ENCODE measurements at places on chromosomes 5 and 9.

DNA sequence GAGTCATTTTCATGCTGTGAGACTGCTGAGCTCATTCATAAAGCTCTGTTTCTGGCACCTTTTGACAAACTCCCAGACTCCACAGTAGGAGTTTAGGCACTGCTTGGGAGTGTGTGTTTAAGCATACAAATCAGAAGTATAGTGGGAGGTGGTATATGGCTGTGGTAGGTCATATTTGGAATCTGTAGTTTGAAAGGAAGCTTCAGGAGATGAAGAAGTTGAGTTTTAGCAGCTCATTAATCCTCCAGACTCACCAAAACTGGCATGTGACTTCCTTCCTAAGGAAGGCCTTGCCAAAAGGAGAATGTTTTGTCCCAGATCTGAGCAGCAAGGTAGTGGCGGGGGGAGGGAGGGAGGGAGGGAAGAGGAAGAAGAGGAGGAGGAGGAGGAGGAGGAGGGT lies 52.8 kb downstream of the SAXO1 start:
- DNase-seq = no peak

DNA sequence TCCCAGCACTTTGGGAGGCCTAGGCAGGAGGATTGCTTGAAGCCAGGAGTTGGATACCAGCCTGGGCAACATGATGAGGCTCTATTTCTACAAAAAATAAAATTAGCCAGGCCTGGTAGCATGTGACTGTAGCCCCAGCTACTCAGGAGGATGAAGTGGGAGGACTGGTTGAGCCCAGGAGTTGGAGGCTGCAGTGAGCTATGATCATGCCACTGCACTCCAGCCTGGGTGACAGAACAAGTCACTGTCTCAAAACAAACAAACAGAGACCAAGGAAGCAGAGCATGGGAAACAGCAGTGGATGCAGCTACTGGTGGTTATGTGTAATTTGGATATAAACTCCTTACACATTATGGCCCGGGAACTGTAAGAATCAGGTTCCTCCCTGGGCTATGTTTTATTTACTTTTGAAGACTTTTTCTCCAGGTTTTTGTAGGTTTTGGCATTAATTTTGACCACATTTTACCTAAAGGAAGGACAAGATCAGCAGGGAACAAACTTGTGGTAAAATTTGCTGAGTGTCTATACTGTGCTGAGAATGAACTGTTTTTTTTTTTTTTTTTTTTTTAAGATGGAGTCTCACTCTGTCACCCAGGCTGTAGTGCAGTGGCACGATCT lies 8.3 kb downstream of the KIF2A start:
- DNase-seq = no peak

DNA sequence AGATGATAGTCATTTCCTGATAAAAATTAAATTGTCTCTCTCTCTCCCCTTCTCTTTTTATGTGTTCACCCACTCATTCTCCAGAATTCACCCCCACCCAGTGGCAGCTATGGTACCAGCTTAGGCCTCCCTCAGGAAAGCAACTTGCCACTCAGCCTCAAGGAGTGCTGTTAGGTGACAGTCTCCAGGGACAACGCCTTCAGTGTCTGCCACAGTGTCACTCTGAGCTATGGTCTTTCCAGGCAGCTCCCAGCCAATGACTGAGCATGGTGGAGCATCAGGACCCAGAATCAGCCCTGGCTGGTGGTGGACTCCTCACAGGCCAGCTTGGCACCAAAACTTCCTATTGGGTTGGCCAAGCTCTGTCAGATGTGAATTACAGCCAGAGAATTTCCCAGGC lies 140.9 kb upstream of the PIK3R1 start:
- no peak for DNase-seq

GRCh38 chr9:98363644-98364043 lies 108.2 kb upstream of the TBC1D2 start:
- no peak for DNase-seq

DNA sequence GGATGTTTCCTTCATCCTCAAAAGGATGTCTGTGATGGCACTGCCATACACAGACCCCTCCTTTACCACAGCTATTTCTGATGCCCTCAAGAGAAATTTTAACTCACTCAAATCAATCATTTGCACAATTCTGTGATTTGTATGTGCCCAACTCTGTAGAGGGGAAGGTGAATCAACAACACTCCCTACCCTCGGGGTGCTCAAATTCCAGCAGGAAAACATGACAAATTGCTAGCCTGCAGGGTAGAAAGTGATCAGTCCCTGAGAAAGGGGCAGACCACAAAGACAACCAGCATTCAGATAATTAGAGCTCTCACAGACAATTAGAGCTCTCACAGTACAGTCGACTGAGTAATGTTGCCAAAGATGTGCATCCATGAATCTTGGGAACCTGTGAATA lies 45.3 kb upstream of the FOXE1 start:
- DNase-seq = no peak

GRCh38 chr5:35319333-35320002 lies 89.2 kb upstream of the PRLR start:
- peak; percentile 64 for DNase-seq

DNA sequence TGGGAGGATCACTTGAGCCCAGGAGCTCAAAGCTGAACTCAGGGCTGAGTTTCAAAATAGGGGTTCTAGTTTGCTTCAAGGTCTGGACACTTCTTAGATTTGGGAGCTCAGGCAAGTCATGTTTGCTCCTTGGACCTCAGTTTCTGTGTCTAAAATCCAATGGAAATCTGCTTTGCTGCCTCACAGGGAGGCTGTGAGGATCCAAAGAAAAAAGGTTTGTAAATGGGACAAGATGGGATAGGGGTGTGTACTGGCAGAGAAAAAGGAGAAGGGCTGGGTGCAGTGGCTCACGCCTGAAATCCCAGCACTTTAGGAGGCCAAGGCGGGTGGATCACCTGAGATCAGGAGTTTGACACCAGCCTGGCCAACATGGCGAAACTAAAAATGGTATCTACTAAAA lies 39.6 kb upstream of the SH3PXD2B start:
- no peak for DNase-seq

GRCh38 chr5:135397084-135397483 lies 1.9 kb downstream of the MACROH2A1 start:
- DNase-seq = no peak

DNA sequence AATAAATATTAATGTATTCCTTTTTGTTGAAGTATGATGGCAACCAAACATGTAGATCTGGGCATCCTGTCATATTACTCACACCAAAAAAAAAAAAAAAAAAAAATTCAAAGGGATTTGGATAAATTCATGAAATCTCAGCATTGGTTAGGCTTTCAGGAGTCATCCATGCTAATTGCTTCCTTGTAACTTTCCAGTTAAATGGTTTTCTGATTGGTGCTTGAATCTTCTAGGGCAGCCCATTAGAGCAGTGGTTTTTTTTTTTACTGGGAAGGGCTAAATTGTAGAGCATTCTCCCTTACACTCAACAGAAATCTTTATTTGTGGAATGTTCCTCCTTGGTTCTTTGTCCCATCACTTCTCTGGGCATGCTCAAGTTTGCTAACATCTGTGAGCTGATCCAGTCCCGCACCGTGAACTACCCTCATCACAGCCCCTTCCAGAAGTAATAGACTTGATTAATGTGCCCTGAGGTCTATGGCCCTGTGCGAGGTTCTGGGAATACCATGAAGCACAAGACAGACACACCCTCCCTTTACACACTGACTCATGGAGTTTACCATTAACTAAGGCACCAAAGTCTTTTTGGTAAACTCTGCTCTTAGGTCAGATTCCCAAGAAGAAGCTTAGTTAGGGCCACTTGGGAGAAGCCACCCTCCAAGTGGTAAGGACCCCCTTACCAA lies 56.0 kb downstream of the RGS3 start:
- DNase-seq = no peak

- no peak for DNase-seq
Observed at GRCh38 chr9:116437411-116438370, 249.4 kb upstream of the TRIM32 start.

DNA sequence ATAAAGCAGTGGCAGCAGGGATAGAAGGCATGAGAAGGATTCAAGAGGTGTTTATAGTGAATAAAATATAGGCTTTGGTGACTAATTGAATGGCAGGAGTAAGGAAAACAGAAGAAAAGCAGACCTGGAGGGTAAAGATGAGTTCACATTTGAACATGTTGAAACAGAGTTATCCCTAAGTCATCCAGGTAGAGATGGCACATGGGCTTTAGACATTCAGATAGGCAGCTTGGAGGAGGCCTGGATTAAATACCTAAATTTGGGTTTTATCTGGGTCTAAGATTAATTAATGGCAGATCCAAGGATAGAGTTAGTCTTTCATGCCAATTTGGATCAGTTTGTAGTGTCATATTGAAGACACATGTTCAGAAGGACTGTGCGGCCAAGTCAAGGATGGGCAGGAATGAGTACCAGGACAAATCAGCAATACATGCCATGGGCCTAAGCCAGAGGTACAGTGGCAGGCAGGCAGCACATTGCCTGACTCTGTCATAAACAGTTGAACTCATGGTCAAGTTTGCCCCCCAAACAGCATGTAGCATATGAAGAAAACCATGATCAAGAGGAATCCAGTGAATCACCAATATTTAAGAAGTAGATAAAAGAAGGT lies 115.5 kb upstream of the SLC12A2 start:
- no peak for DNase-seq

- DNase-seq = no peak
Observed at GRCh38 chr9:79215821-79216220, 355.9 kb upstream of the TLE4 start.

- peak; percentile 39 for DNase-seq
Observed at GRCh38 chr5:39176759-39177630, 42.4 kb downstream of the FYB1 start.

GRCh38 chr9:125696106-125696647 lies 10.8 kb downstream of the MAPKAP1 start:
- no peak for DNase-seq

- no peak for DNase-seq
Observed at GRCh38 chr5:41176952-41177351, 36.4 kb downstream of the C6 start.

DNA sequence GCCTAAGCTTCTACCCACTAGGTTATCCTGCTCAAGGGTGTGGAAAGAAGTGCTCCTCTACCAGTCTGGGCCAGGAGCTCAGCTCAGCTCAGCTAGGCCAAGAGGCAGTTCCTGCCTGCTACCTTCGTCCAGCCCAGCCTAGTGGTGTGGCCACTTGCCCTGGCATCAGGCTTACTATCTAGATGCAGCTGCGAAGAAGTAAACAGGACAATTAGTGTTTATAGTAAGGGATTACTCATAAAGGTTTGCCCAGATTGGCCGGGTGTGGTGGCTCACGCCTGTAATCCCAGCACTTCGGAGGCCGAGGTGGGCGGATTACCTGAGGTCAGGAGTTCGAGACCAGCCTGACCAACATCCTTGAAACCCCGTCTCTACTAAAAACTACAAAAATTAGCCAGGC lies 12.8 kb upstream of the SPATA24 start:
- no peak for DNase-seq

GRCh38 chr5:170296935-170297588 lies 515 bp downstream of the LCP2 start:
- DNase-seq = no peak

GRCh38 chr5:89097103-89097502 lies 214.1 kb upstream of the MEF2C start:
- no peak for DNase-seq

- no peak for DNase-seq
Observed at GRCh38 chr5:9892696-9893095, 262.5 kb upstream of the TAS2R1 start.

- no peak for DNase-seq
Observed at GRCh38 chr9:9286001-9286400, 1326.8 kb downstream of the PTPRD start.

- no peak for DNase-seq
Observed at GRCh38 chr5:159807586-159807985, 108.7 kb upstream of the ADRA1B start.

DNA sequence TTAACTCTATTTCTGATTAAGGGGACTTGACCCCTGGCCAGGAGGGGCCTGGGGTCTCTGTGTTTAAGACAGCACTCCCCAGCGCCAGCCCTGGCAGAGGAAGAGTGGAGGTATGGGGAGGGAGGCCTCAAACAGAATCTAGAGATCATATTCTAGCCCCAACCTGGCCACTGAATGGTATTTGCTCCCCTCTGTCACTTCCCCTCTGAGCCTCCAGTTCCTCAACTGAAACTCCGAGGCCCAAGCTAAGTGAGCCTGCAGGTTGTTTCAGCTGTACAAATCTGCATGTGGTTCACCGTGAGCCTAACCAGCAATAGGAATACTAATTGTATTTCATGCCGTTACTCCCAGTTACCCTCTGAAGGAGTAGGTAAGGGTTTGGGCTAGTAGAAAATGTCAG lies 36.0 kb downstream of the ANP32B start:
- no peak for DNase-seq

- DNase-seq = no peak
Observed at GRCh38 chr5:130871346-130872086, 293.5 kb downstream of the HINT1 start.

- DNase-seq = no peak
Observed at GRCh38 chr5:150515446-150515845, 7.5 kb downstream of the NDST1 start.

- no peak for DNase-seq
Observed at GRCh38 chr5:13566871-13567339, 377.6 kb downstream of the DNAH5 start.

- no peak for DNase-seq
Observed at GRCh38 chr9:114981063-114981462, 50.7 kb upstream of the TNFSF8 start.

DNA sequence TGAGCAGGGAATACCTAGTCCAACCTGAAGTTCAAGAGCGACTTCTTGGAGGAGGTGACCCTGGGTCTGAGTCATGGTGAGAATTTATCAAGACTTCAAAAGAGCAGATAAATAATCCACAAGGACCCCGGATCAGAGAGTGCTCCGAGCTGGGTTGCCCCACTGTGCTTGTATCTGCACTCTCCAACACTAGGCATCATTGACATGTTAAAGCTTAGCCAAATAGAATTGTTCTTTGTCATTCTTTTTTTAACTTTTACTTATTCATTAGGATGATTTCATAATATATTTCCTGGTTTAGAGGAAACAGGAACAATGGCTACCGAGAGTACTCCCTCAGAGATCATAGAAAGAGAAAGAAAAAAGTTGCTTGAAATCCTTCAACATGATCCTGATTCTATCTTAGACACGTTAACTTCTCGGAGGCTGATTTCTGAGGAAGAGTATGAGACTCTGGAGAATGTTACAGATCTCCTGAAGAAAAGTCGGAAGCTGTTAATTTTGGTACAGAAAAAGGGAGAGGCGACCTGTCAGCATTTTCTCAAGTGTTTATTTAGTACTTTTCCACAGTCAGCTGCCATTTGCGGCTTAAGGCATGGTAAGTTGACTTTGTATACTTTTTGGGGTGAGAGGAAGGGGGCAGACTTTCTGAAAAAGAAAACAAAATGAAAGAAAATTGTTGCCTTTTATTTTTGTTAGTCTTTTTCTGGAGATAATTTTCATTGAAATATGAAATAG lies at the start of gene CARD6:
Gene CARD6, plus strand, starts transcription at position 300 of the 738 bp plus-strand sequence. Its CDS starts 16 bp downstream, at position 316.
- no peak for DNase-seq

GRCh38 chr5:128254789-128255188 lies 171.2 kb downstream of the SLC12A2 start:
- DNase-seq = no peak

- no peak for DNase-seq
Observed at GRCh38 chr5:117594166-117594565, 1019.5 kb upstream of the SEMA6A start.

DNA sequence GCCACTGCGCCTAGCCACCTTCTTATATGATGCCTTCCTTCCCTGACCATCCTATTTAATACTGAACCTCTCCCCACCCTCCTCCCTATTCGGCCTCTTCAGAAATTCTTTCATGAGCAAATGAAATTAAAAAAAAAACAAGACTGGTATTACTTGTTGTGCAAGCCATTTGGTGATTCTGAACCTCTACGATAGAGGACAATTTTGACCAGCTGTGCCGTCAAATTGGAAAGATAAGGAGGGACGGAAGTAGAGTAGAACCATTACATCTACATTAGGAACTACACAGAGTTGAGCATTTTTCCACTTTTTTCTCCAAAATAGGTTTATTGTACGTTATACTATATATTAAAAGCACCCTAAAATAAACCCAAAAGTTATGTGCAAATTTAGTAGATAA lies 2.9 kb downstream of the DHX29 start:
- no peak for DNase-seq

All from stimulated activated CD4-positive, alpha-beta T cell treated with anti-CD3 and anti-CD28 coated beads, Interleukin-15, amount 100 ng/mL, for 48 hours (primary cell).